Activated CD4-positive, CD25-positive, alpha-beta regulatory T cell treated with anti-CD3 and anti-CD28 coated beads, Interleukin-2, amount 50 U/mL, for 72 hours (primary cell): ENCODE measurements at places on chromosomes 12 and 14.

- no peak for DNase-seq
These were observed 4.8 kb downstream of the ELK3 start for GRCh38 chr12:96198965-96199364.

GRCh38 chr14:97705976-97706375 is 908.8 kb downstream of the VRK1 start:
- peak; percentile 31 for DNase-seq

DNA sequence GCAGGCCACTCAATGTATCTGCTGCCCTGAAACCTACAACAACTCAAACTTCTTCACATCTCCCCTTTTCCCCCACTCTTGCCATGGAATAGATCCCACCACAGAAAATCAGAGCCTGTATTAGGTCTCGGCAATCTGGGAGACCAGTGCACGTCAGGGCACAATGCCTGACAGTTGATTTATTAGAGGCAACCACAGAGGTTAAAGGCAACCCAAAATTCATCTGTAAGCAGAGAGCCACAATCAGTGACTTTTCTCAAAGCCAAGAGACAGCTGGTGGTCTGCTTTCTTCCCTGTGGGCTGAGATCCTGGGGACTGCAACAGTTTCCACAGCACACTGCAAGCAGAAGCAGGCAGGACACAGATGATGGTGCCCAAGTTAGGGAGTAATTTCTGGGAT is 169.0 kb upstream of the NTF3 start:
- no peak for DNase-seq

- DNase-seq, result no peak
These were observed 2.1 kb downstream of the IFI27 start for GRCh38 chr14:94112513-94113063.

DNA sequence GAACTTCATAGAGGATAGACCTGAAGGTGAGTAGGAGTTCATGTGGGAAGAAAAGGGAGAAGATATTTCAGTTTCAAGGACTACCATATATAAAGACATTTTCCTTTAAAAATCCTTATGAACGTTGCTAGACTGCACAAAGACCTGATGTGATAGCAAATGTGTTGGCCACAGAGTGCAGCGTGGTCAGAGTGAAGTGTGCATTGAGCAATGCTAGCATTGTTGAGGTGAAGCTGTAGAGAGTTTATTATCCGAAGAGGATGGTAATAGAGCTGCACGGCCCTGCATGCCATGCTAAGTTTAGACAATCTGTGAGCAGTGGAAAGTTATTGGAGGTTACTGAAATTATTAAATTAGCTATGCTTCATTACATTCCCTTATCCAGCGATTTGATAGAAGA is 413.0 kb downstream of the CCDC91 start:
- DNase-seq, result no peak

DNA sequence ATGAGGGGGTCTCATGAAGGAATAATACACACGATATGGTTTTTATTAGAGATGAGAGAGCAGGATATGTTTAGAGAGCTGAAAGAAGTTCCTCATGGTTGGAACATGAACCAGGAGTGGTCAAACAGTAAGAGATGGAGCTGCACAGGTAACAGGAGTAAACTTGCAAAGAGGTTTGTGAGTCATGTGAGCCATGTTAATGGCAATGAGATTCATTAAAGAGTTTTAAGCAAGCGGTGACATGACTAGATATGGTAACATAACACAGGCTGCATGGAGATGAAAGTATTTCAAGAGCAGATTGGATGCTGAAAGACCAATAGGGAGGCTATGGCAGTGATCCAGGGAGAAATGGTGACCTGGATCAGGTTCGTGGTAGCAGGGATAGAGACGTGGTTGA is 62.6 kb upstream of the SSTR1 start:
- DNase-seq, result no peak

DNA sequence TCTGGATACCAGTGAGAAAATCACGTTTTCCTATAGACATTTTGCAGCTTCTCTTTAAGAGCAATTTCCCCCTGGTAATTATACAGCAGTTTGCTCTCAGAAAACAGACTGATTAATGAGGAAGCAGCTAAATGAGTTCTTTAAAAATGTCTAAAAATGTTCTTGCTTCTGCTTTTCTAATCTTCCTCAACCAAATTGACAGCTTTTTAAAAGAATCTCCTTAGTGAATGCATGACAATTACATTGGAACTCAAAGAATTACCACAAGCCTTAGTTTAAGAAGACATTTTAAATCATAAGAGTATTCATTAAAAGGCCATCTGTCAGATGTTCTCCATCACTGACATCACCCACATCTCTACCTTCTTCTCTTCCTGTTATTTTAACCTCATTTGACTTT is 135.8 kb upstream of the PLXNC1 start:
- no peak for DNase-seq

- no peak for DNase-seq
These were observed 104.2 kb downstream of the ADGRD1 start for GRCh38 chr12:131057722-131058515.

DNA sequence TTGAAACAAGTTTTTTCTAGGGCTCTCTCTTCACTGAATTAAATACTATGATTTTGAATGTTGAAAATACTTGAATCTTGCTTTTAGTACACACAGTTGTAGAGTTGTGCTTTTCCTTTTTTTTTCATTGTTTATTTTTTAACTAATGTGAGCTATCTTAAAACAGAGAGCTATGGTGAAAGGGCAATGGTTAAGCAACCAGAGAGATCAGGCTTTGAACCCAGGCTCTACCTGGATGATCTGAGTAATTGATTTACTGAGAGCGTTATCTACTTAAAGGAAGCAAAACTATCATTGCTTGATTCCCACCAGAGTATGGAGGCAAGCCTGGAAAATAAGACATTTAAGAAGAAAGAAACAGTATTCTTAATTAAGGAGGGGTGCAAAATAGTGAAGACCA is 138.6 kb downstream of the DUSP6 start:
- DNase-seq, result no peak

- no peak for DNase-seq
These were observed 56.6 kb downstream of the MDM2 start for GRCh38 chr12:68864604-68865003.

DNA sequence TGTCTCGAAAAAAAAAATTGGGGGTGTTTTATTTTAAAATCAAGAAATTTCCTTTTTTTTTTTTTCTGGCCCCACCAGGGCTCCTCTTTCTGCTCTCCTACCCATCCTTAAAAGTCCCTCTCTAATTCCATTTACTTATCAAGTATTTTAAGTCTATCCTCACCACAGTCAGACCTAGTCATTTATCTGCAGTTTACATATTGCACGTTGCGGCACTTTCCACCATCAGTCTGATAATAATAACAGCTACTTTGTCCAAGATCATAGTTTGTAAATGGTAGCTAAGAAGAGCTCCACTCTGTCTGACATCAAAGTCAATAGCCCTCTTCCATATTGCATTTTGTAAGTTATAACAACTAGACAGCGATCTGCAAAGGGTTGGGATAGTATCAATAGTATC is 23.6 kb upstream of the CAND1 start:
- DNase-seq, result no peak

GRCh38 chr12:23008623-23009022 is 383.7 kb downstream of the ETNK1 start:
- DNase-seq, result no peak

GRCh38 chr12:3152011-3152511 is 74.9 kb downstream of the TSPAN9 start:
- no peak for DNase-seq

- no peak for DNase-seq
These were observed 287.6 kb upstream of the PWP1 start for GRCh38 chr12:107397890-107398500.

- no peak for DNase-seq
These were observed 231.2 kb downstream of the AKAP6 start for GRCh38 chr14:32560209-32560857.

DNA sequence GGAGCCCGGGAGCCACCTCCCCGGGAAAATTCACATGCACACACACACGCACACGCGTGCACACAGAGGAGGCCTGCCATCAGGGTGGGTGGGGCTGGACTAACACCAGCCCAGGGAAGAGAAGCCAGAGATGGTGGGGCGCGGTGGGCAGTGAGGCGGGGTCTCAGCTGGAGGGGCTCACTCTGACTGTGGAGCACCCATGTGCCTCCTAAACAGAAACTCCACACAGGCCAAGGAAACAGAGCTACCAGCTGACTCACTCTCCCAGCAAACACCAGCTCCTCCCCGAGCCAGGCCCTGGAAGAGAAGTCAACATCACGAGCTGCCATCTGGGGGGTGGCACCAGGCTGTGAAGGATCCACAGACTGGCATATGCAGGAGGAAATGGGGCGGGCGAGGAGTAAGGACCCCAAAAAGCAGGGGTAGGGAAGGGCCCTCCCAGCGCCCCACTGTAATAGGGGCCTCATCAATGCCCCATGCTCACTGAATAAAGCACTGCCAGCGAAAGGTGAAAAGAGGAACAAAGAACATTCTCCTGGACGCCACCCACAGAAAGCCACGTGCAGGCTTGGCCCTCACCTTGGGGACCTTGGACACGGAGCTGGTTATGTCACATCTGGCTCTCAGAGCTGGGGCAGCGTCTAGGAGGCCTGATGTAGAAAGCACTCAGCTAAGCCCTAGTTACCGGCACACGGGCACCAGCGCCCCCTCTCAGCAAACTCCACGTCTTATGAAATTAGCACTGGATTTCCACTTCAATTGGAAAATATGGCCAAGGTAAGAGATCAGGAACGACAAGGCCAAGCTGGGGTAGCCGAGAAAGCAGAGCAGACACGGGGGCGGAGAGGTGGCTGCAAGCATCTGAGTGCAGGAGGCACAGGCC is 8.4 kb upstream of the INF2 start:
- no peak for DNase-seq

- peak; percentile 45 for DNase-seq
These were observed 127.1 kb downstream of the FIGNL2 start for GRCh38 chr12:51721282-51721940.

GRCh38 chr12:19434538-19434937 is 4.8 kb upstream of the AEBP2 start:
- no peak for DNase-seq

DNA sequence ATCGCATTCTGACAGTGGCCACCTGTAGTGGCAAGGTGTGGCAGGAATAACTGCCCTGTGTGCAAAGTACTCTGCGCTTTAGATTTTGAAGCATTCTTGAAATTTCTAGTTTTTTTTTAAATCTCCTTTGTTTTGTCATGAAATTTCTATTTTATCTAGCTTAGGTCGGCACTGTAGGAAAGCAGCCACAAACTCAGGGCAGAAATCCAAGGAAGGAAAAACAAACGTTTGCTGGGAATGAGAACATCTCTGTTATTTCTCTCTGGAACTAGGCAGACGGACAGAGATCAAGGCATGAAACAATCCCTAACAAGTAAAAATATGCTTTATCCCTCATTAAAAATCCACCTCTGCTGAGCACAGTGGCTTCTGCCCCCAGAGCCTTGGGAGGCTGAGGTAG is 1.3 kb upstream of the NR2C1 start:
- DNase-seq, result no peak

DNA sequence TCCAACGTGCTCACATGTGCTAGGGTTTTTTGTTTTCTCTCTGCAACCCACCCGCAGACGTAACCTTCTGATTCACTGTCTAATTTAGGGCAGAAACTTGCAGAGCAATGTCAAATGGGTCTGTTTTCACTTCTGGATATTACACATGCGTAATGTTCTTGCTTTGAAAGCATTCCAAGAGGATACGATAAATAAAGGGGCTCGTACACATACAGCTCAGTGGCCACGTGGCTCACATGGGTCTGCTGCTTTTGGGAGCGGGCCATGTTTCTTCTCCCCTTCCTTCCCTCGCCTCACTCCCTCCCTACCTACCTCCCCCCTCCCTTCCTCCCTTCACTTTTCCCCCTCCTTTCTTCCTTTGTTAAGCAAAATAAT is 23.4 kb downstream of the CACNA1C start:
- DNase-seq, result no peak

GRCh38 chr14:50594577-50595316 is 34.8 kb downstream of the ATL1 start:
- DNase-seq, result no peak

DNA sequence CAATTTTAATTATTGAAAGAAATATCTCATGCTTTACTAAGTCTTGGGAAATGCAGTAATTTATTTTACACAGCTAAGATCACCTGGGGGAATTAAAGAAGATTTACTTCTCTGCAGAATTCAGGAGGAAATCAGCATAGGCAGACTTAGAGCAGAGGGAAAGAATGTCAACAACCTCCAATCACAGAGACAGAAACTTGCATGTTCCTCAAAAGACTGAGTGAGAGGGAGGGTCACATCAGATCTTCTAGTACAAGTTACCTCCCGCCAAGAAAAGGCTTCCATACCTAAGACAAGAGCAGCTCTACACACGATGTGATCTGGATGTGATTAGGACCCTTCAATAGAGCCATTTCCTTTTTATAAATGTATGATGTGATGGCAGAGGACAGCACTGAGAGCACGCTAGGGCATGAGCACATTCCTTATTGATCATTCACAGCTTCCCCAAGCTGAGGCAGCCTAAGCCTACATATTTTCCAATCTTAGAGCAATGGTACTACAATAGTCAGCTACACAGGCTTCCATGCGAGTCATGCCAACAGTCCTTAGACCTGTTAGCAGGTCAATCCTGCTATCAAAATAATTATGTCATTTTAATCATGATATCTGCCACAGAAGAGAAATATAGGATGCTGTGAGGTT is 403.3 kb downstream of the ETNK1 start:
- no peak for DNase-seq

- no peak for DNase-seq
These were observed 36.0 kb upstream of the CTDSP2 start for GRCh38 chr12:57882575-57882974.

DNA sequence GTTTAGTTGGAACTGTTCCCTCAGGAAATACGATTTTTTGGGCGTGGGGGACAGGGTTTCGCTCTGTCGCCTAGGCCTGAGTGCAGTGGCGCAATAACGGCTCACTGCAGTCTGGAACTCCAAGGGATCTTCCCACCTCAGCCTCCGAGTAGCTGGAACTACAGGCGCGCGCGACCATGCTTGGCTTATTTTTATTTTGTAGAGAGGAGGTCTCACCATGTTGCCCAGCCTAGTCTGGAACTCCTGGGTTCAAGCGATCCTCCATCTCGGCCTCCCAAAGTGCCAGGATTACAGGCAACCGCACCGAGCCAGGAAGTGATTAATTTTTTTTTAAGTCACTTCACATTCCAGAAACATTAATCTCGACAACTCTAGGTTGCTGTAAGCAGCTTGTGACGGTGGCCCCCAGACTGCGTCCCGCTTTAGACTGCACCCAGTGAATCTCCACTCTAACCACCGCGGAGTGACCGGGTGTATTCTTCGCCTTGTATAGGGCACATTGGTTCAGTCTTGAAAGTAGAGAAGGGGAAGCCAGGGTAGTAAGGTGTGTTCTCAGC is 830 bp upstream of the MIS18BP1 start:
- DNase-seq, result no peak

GRCh38 chr12:53652366-53652765 is 23.5 kb downstream of the ATP5MC2 start:
- no peak for DNase-seq
